ENCODE measurements at places on chromosomes 12 and 14.

- DNase-seq, result no peak
Observed at GRCh38 chr12:101343893-101344292, 63.7 kb downstream of the ARL1 start.

DNA sequence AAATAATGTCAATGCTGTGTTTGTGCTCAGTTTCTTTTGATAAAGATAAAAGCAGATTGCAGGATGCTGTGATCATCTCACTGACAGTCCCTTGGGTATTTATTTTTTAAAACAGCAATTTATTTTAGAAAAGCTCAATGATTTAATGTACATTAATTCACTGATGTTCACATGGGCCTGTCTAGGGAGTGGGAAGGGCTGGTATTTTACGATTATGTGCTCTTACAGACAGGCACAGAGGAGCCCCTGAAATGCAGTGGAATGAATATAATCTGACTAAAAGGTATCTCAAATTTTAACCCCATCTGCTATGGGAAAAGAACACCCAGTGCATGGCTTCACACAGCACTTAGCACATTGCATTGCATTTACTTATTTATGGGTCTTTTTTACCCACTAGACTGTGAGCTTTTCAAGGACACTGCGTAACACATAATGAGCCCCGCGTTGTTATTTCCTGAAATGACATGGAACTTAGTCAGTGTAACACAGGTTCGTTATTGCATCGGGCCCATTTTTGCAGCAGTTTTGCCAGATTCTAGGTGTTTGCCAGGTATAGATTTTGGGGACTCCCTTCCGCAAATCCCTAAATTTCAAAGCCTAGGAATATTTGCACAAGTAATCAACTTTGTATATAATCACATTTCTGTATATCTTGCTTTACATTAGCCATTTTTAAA, 425.3 kb upstream of the FBXO33 start:
- no peak for DNase-seq

DNA sequence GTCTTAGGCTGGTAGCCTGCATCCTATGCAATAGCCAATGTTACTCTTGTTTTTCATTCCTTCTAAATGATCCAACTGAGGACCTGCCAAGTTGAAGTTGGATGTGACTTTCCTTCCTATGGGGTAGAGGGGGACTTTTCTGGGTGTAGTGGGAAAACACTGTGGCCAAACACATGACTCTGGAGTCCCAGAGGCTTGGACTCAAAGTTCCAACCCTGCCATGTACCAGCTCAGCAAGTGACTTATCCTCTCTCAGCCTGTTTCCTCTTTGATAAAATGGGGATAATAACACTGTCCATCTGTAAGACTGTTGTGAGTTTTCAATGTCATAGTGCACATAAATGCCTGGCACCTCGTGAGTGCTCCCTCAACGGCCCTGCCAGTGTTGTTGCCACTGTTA, 97.0 kb downstream of the ZFP36L1 start:
- DNase-seq, result no peak

- no peak for DNase-seq
Observed at GRCh38 chr14:75566752-75567151, 11.7 kb upstream of the FLVCR2 start.

- no peak for DNase-seq
Observed at GRCh38 chr14:100855256-100855930, 29.5 kb downstream of the MEG3 start.

DNA sequence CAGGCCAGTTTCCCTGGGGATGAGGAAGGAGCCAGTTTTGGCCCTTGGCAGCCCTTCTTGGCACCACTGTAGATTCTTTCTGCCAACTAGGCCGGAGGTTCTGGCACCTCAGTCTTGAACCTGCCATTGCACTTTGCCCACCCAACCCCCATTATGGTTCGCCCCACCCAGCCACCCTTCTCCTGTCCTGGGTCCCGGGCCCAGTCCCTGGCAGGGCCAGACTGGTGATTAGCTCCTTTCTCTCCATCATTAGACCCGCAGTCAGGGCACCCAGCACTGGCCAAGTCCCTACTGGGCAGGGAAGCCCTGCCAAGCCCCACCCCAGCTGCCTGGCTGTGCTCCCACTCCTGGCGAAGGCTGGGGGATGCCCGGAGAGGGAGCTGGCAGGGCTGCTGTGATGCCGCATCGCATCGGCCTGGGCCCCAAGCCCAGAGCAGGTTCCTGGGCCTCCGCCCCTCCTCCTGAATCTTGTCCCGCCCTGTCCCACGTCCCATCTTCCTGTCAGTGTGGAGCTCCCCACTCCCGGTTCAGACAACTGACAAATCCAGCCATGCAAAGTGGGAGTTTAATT, 9.8 kb downstream of the FAM222A start:
- DNase-seq, result no peak

DNA sequence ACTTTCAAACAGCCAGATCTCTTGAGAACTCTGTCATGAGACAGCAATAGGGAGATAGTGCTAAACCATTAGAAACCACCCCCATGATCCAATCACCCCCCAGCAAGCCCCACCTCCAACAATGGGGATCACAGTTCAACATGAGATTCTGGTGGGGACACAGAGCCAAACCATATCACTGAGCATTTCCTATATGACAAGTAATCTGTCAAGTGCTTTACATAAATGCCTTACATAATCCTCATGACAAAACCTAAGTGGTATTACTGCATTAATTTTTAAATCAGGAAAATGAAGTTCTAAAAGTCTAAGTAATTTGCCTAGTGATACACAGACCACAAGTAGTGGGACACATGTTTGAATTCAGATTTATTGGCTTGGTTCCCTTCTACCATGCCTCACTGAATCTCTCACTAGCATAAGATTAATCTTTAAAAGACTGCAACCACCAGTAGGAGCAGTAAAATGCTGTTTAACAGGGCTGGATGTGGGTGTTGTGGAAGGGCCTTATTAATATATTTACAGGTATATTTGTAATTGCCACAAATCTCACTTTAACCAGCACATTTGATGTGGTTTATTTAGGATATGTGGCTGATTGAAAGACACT, 323.1 kb upstream of the FBXO33 start:
- DNase-seq, result no peak

DNA sequence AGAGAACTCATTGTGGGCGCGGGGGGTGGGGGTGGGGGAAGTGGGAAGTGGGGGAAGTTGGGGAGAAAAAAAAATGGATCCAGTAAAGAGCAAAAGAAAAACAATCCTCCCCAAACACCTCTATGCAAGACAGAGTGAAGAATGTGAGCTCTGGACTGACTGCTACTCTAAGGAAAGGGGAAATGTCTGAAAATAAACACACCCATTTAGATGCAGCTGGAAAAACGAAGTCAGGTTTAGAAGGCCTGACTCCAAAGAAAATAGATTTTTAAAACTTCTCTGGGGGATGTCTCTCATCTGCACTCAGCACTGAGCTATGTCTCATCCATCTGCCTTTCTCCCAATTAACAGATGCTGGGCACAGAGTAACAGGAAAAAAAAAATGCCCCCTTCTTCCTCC, 904.4 kb downstream of the GALC start:
- DNase-seq, result no peak

- DNase-seq, result no peak
Observed at GRCh38 chr14:37623426-37623951, 28.1 kb downstream of the TTC6 start.

GRCh38 chr12:23576372-23576771, 373.1 kb downstream of the SOX5 start:
- DNase-seq, result no peak

GRCh38 chr12:6039894-6040601, 84.4 kb downstream of the VWF start:
- DNase-seq, result peak; percentile 49

Data from forelimb muscle (tissue), 1 donor.